Neural crest cell (in vitro differentiated cells): ENCODE measurements at places on chromosomes 7 and 10. TPM values are rescaled to one million over a fixed set of nuclear protein-coding genes. Genes with fewer than 3 reads are reported as not detected.

The WNT16 gene
- not detected in 2 replicates for total RNA-seq

The ERVW-1 gene
- total RNA-seq: not detected in 2 replicates

The MUC12 gene
- total RNA-seq: 4.9 and 7.8 TPM in 2 replicates

GRCh38 chr7:128353610-128354009 lies 7.9 kb downstream of the PRRT4 start:
- H3K27me3 ChIP-seq: peaks cover 33% of the 10 kb centered on the region
- H3K27ac ChIP-seq: no peak overlapping the region
- peaks cover 28% of the 10 kb centered on the region for H3K4me1 ChIP-seq
- H3K36me3 ChIP-seq: no peaks in the 10 kb centered on the region
- DNase-seq: no peak
- H3K4me3 ChIP-seq: no peak overlapping the region

DNA sequence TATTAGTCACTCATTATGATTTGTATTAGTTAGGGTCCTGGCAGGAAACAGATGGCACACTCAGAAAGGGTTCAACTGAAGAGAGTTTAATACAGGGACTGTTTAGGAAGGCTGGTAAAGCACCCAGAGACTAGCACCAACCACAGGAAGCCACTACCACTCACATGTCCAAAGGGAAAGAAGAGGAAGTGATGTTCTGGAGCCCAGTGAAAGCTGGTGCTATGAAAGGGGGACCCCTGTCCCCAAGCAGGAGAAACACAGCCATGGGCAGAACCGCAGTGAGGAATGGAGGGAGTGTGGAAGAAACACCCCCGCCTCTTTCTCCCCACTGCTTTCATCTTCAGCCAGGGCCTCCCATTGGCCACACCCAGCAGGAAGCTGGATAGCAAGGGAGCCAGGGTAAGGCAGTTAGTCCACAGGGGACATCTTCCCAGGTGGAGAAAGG lies 3.2 kb upstream of the VSIR start:
- H3K4me1 ChIP-seq: peaks cover 9% of the 10 kb centered on the region
- H3K36me3 ChIP-seq: no peaks in the 10 kb centered on the region
- H3K4me3 ChIP-seq: no peak overlapping the region
- no peak for DNase-seq

DNA sequence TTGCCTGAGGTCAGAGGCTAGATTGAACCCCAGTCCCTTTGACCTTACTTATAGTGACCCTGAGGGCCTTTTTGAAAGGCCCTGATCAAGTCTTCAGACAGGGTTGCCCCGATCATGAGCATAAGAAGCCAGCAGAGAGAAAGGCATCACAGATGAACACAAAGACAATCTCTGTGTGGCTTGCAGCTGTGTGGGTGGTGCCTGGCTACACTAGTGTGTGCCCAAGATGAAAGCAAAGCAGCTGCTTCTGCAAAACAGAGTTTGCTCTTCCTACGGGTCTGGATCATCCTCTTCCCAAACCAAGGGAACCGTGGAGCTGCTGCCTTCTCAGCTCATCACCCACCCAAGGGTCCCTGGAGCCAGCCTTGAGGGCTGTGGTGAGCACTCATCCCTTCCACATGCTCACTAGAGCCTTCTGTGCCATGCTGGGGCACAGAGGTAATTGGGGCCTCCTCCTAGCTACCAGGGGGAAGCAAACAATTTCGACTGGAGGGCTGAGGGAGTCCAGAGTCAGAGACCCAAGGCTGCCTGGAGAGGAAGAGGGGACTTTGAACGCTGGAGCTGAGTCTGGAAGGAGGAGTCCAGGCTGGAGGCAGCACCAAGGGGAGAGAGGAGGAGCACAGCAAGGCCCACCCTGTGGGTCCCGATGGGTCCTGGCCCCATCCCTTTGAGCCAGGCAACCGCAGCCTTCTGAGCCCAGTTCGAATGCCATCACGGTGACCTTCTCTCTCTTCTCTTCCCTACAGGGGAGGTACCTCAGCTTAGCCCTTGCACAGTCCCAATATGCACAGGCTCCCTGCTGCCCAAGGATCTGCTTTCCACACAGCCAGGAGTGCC lies 42.3 kb downstream of the ANTXRL start:
- peaks cover 20% of the 10 kb centered on the region for H3K4me1 ChIP-seq
- H3K27ac ChIP-seq: no peak overlapping the region
- peaks cover 3% of the 10 kb centered on the region for H3K27me3 ChIP-seq
- DNase-seq: no peak
- H3K4me3 ChIP-seq: no peak overlapping the region
- H3K36me3 ChIP-seq: no peaks in the 10 kb centered on the region

GRCh38 chr7:26375726-26376174 lies 84.1 kb downstream of the SNX10 start:
- no peaks in the 10 kb centered on the region for H3K36me3 ChIP-seq
- peak overlapping the region; percentile 91 for H3K4me3 ChIP-seq
- peaks cover 19% of the 10 kb centered on the region for H3K27me3 ChIP-seq

The LFNG gene
- total RNA-seq: 39.0 and 44.9 TPM in 2 replicates

- H3K27me3 ChIP-seq: peaks cover 3% of the 10 kb centered on the region
- no peak overlapping the region for H3K4me3 ChIP-seq
- H3K4me1 ChIP-seq: peaks cover 4% of the 10 kb centered on the region
- no peaks in the 10 kb centered on the region for H3K36me3 ChIP-seq
Measured at GRCh38 chr10:47290338-47290737, 9.7 kb upstream of the GDF10 start.

The TMEM270 gene
- total RNA-seq: not detected in 2 replicates

The PGAM2 gene
- total RNA-seq: 1.8 and 2.4 TPM in 2 replicates

DNA sequence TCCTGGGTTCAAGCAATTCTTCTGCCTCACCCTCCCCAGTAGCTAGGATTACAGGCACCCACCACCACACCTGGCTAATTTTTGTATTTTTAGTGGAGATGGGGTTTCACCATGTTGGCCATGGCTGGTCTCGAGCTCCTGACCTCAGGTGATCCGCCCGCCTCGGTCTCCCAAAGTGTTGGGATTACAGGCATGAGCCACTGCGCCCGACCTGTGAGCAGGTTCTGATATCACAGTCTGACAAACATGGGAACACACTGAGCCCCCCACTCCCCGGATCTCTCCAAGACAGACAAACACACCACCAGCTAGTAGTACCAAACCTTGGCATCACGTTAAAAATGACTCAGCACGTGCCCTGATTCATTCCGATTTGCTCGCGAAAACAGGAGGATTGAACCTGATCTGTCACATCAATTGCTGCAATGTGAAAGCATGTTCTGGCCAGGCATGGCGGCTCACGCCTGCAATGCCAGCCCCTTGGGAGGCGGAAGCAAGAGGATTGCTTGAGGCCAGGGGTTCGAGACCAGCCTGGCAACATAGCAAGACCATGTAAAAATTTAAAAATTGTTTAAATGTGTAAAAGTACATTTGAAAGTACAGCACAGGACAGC lies 106.5 kb downstream of the SMURF1 start:
- no peak for DNase-seq
- peaks cover 34% of the 10 kb centered on the region for H3K36me3 ChIP-seq
- no peak overlapping the region for H3K4me3 ChIP-seq
- no peaks in the 10 kb centered on the region for H3K27me3 ChIP-seq
- H3K4me1 ChIP-seq: peaks cover 5% of the 10 kb centered on the region

- H3K27me3 ChIP-seq: no peaks in the 10 kb centered on the region
- no peak for DNase-seq
- no peak overlapping the region for H3K27ac ChIP-seq
- H3K36me3 ChIP-seq: no peaks in the 10 kb centered on the region
- no peak overlapping the region for H3K4me3 ChIP-seq
Measured at GRCh38 chr10:106740-107139, 28.5 kb upstream of the ZMYND11 start.

- H3K36me3 ChIP-seq: peaks cover 9% of the 10 kb centered on the region
- DNase-seq: peak; percentile 63
- H3K27ac ChIP-seq: no peak overlapping the region
- peaks cover 5% of the 10 kb centered on the region for H3K4me1 ChIP-seq
Measured at GRCh38 chr10:29119374-29119773, 169.5 kb upstream of the LYZL1 start.

DNA sequence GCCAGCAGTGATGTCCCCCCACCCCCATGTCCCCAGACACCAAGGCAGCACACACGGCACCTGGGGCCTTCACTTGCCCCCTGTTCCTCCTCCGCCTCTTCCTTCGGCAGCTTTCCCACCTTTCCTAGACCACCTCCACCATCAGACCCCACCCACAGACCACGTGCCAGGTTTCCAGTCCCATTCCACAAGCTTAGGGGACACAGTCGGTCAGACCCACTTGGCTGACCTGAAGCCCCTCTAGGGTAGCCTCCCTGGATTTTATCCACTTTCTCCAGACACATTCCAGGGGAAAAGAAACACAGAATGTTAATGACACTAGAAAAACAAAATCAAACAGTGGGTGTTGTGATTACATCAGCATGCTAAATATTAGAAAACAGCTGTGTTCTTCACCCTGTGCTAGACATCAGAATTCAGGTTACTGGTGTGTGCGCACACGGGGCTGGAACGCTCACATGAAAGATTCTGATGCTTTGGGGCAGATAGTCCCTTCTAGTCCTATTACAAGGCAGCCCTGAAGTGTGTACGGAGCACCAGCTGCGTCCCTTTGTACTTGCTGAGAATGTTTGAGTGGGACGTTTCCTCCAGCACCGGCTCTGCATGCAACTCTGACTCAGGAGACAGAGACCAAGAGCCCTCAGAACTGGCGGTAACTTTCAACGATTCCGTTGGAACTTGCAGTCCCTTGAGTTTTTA lies 75.5 kb upstream of the PPP2R2D start:
- DNase-seq: no peak
- peaks cover 14% of the 10 kb centered on the region for H3K27me3 ChIP-seq
- no peak overlapping the region for H3K4me3 ChIP-seq
- H3K4me1 ChIP-seq: peaks cover 17% of the 10 kb centered on the region

GRCh38 chr7:150665896-150666295 lies 19.6 kb upstream of the GIMAP2 start:
- no peak for DNase-seq
- no peaks in the 10 kb centered on the region for H3K4me1 ChIP-seq
- H3K4me3 ChIP-seq: no peak overlapping the region
- H3K36me3 ChIP-seq: no peaks in the 10 kb centered on the region
- peaks cover 19% of the 10 kb centered on the region for H3K27me3 ChIP-seq

The TMEM213 gene
- not detected in 2 replicates for total RNA-seq
